ENCODE measurements at places on chromosomes 5 and 9.
A peak's percentile ranks its signal among the peaks of the same experiment; 100 is the strongest.

GRCh38 chr9:63817622-63818518 lies 1467.1 kb downstream of the FOXD4L5 start:
- DNase-seq = peak; percentile 38

GRCh38 chr9:93865716-93866115 lies 89.4 kb downstream of the BARX1 start:
- DNase-seq = no peak

DNA sequence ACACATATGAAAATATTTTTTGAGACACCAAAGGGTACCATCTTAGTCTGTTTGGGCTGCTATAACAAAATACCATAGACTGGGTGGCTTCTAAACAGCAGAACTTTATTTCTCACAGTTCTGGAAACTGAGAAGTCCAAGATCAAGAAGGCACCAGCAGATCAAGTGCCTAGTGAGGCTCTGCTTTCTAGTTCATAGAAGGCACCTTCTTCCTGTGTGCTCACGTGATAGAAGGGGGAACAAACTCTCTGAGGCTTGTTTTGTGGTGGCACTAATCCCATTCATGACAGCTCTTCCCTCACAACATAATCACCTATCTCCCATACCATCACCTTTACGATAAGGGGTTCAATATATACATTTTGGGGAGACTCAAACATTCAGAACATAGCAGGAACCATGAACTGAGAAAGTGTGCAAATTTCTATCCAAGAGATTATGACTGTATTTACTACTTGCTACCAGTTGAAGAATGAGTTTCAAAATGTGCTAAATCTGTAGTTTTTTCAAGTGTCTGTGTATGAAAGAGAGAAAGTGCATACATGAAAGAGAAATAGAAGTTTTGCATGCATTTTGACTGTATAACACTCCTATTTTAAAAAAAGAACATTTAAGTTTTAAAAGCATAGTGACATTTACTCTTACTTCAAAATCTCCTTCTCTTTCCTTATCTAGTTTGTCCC lies 207.3 kb downstream of the PARP8 start:
- DNase-seq = no peak

- no peak for DNase-seq
Observed at GRCh38 chr5:144183254-144183889, 12.7 kb downstream of the KCTD16 start.

GRCh38 chr9:92171822-92172221 lies 56.6 kb upstream of the SPTLC1 start:
- DNase-seq = no peak

DNA sequence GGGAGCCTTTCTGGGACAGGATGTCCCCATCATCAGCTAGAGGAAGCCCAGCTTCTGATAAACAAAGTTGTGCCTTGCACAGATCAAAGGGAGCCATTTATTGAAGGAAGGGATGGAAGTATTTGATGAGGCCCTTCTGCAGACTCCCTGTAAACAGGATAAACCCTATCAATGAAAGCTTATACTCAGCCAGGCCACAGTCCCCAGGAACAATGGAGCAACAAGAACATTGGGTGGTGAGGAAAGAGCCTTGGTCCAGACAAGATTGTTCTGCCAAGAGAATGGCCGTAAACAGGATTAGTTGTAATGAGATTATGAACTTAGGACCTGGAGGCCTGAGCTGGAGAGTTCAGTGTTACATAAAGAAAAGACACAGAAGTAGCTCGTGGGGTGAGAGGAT lies 40.5 kb upstream of the LIFR start:
- DNase-seq = no peak

DNA sequence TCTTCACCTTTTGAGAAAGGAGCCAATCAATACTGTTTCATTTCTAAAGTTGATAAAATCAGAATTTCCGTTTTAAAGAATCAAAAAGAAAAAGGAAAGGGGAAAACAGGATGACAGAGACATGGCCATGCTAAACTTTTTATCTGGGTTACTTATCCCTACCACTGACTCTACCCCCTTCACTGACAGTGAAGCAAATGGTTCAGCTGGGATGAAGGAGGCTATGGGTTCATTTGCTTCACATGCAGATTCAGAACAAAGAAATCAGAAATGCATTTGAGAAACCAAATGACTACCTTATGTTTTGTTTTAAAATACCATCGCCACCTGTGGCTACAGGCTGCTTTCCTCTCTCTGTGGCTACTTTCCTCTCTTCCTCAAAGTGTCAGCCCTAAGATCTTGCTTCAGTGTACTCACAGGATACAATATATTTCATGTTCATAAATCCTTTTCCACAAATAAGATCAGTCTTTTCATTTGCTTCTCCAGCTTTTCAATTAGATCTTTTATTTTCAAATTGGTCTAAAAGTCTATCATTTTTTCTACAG lies 53.3 kb downstream of the LPAR1 start:
- DNase-seq = no peak

DNA sequence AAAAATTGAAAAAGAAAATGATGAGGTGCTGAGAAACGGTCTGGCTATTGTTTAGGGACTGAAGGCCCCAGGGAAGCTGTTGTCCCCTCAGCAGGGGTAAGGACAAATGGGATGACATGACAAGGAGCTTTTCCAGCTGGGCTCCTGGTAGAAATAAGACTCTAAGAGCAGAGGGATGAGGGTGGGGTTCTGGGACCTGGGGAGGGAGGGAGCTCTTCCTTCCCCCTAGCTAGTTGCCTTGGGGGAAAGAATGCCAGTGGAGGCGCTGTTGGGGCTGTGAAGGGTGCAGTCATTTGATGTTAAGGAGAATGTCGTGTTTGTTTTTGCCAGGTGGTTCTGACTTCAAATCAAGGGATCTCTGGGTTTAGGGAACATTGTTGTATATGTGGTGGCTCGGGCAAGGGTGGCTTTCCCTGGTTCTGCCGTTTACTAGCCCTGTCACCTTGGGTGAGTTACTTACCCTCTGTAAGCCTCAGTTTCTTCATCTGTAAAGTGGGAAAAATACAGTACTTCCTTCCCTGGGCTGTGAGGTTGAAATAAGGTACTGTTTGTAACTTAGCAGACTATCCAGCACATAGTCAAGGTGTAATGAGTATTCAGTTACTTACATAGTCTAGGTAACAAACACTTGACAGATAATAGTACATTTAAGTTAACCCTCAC lies 47.8 kb downstream of the WWC1 start:
- no peak for DNase-seq

DNA sequence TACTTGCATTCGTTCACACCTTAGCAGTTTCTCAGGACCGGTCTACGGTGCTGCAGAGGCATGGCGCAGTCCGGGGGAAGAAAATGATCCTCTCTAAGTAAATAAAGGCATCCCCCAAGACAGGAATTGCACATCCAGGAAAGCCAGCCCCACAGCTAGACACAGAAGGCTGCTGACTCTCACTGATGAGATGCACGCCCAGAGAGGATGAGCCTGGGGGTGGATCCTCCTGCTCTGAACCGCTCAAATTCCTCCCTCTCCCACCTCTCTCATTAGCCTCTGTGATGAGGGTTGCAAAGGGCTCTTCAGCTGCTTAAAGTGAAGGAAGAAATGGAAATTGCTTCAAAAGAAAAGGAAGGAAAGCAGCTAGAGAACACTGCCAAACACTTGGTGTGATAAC lies 132.4 kb downstream of the TTLL11 start:
- DNase-seq = no peak
